ENCODE measurements at places on chromosomes 4 and X.

- no peaks in the 10 kb centered on the region for H3K27me3 ChIP-seq
- no peak overlapping the region for H3K27ac ChIP-seq
- no peak overlapping the region for H3K4me3 ChIP-seq
- no peaks in the 10 kb centered on the region for H3K4me1 ChIP-seq
- no peaks in the 10 kb centered on the region for H3K36me3 ChIP-seq
Observed at GRCh38 chrX:43702079-43702524, 46.0 kb downstream of the MAOA start.

DNA sequence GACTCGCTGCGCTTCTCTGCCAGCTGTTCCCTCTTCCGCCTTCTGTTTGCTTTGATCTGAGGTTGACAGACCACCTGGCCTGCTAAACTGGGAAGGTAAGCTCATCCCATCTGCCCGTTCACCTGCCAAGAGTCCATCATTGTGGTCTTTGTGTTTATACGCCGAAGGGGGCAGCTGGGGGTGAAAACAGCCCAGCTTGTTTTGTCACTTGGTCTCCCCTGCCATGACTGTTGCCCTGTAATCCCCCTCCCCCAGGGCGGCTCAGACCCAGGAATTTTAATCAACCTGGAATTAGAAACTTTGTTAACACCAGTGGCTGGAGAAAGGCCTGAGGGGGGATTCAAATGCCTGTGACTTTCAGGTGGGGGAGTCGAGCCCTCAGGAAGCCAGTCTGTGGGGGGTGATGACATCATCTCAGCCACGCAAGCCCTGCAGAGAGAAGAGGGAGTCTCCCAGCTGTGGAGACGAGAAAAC lies 333.3 kb downstream of the BCOR start:
- no peak for DNase-seq
- H3K27me3 ChIP-seq, result no peaks in the 10 kb centered on the region
- H3K4me3 ChIP-seq, result no peak overlapping the region
- H3K36me3 ChIP-seq, result no peaks in the 10 kb centered on the region
- no peak overlapping the region for H3K27ac ChIP-seq

DNA sequence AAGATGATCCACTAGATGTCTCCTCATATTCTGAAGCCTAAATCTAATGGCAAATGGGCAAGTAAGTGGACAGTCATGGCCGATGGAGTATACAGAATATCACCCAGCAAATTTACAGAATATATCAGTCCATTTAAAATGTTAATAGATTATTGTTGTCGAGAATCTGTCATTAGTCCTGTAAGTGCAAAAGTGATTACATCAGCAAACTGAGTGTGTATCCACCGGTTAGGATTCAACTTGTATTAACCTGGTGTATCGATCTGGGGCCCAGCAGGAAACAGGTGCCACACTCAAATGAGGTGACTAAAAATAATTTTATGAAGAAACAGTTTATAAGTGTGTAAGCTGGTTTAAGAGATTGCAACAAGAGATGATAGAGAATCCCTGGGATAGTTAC lies 367.9 kb upstream of the FAM47C start:
- no peak for DNase-seq
- no peaks in the 10 kb centered on the region for H3K36me3 ChIP-seq
- H3K4me3 ChIP-seq, result no peak overlapping the region
- H3K27ac ChIP-seq, result no peak overlapping the region
- no peaks in the 10 kb centered on the region for H3K27me3 ChIP-seq

DNA sequence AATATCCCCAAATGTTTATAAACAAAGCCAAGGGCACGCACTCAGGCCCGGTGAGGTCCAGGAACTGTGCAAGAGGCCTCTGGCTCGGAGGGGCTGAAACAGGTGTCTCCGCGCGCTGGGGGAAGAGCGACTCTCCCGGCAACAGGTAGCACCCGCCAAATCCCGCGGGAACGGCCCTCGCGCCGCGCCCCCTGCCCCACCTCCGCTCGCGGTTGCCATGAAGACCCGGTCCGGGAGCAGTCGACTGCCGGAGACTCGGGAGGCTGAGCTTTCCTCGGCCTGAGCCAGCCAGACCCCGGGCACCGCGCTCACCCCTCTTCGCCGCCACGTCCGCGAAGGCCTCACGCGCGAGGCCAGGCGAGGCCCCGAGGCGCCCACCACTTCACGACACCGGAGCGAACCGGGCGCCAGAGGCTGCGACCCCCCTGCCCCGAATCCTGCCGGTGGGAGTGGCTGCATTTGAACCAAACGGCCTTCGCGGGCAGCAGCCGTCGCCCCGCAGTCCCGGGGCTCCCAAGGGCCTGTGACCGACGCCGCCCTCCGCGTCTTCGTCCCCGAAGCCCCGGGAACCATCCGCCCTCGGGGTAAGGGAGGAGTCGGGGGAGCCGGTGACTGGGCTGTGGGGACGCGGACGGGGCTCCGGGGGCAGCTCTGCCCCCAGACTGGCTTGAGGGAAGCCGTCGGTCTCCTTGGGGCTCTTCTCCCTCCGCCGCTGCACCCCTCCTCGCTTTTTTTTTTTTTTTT lies at the start of gene NSUN7:
Gene NSUN7 (plus strand): TSS at position 239 of the 744 bp plus-strand sequence. CDS start 739 bp downstream, outside the sequence.
- no peaks in the 10 kb centered on the region for H3K36me3 ChIP-seq
- peaks cover 16% of the 10 kb centered on the region for H3K4me1 ChIP-seq
- H3K27me3 ChIP-seq, result peaks cover 27% of the 10 kb centered on the region
- peak; percentile 88 for DNase-seq
- H3K27ac ChIP-seq, result peak within 1 kb of the TSS; percentile 43

GRCh38 chrX:150772150-150772970 lies 79.2 kb downstream of the MTMR1 start:
- DNase-seq, result peak; percentile 93
- no peaks in the 10 kb centered on the region for H3K27me3 ChIP-seq
- H3K27ac ChIP-seq, result no peak overlapping the region
- H3K36me3 ChIP-seq, result no peaks in the 10 kb centered on the region
- no peaks in the 10 kb centered on the region for H3K4me1 ChIP-seq
